Stimulated activated CD4-positive, alpha-beta T cell treated with anti-CD3 and anti-CD28 coated beads, Interleukin-1b, Interleukin-23, amount 100 ng/mL, for 1 hour (primary cell): ENCODE measurements at places on chromosomes 4 and X.

GRCh38 chr4:30769093-30769492 is 48.9 kb downstream of the PCDH7 start:
- DNase-seq = no peak

- DNase-seq = no peak
These were observed 133.6 kb upstream of the S100G start for GRCh38 chrX:16516232-16516876.

DNA sequence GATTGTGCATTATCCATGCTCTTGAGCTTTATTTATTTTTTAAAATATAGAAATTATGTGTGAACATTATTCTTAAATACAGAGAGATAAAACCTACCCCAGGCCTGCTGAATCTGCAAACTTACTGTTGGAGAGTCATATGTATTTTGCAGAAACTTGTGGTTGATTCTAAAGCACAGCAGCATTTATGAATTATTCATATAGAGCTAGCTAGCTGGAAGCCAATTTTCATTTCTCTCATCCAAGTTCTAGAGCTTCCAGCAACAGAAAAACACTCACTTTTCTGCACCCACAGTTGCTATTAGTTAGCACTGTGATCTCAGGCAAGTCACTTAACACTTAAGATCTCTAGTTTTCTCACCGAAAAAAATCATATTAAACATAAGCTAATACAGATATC is 479.5 kb upstream of the FAM47C start:
- DNase-seq = no peak

- no peak for DNase-seq
These were observed 55.1 kb downstream of the PDLIM5 start for GRCh38 chr4:94506822-94507221.

GRCh38 chr4:140052050-140052449 is 101.9 kb downstream of the MAML3 start:
- no peak for DNase-seq

DNA sequence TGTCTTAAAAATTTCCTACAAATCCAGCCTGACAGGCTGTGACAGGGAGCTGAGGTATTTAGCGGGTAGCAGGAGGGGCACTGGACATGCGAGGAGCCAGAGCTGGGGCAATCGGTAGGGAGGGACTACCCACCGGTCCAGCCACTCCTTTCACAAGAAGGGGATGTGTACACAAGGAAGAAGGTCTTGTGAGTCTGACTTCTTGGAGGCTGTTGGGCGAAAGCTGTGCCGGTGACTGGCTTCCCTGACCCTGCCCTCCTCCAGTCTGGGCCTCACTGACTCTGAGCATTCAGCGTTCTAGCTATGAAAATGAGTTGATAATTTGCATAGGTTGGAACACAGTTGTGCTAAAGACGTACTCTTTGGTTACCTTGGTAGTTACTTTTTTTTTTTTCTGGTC is 12.7 kb upstream of the CXCL8 start:
- no peak for DNase-seq

DNA sequence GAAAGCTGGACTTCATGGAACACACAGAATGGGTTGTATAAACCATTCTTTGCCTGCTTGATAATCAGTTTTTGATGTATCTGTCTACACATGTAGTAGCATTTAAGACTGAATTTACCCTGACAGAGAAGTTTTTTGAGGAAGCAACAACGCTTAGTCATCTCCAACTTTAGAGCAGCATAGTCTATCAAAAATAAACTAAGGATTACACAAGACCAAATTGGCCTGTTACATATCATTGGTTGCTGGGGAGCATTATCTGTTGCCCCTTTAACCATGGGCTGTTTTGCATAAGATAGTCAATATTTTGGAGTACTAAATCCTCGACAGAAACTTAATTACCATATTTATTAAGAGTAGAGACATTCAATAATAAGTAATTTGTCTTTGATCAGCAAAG is 347.4 kb downstream of the FAM47B start:
- no peak for DNase-seq

DNA sequence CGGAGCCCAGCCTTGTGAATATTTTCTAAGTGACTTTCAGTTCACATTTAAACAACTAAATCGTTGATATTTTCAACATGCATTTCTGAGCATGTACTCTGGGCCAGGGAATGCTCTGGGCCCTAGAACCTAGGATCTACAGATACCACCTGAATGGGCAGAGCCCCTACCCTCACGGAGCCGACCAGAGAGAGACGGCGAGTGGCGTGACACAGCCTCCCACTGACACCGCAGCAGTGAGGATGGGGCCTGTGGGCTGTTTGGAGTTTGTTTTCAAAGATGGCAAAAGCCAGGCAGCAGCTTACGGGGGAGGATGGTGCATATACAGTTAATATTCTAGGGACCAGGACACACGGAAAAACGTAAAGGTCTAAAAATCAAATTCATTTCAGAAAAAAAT is 17.7 kb downstream of the NELFA start:
- DNase-seq = no peak

DNA sequence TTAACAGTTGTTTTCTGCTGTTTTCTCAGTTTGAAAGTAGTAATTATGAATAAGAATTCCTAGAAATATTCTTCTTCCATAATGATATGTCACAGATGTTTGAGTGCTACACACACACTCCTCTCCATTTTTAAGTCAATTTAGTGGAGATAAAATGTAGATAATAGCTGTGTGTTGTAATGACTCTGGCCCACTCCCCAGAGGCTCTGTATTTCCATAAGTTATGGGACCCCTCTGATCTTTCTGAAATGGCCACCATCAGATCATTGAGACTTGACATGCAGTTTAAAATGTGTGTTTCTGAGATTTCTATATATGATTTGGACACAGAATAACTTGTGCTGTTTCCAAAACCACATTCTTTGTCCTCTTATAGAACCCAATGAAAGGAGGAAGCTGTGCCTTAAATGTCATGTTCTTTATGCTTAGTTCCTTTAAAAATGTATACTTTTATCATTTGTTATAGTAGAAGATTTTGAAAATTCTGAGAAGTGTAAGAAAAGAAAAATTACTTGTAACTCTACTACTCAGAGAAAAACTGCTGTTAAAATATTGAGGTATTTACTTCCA is 46.4 kb downstream of the GAB1 start:
- no peak for DNase-seq

- no peak for DNase-seq
These were observed 41.2 kb downstream of the LONRF3 start for GRCh38 chrX:119015407-119016237.

DNA sequence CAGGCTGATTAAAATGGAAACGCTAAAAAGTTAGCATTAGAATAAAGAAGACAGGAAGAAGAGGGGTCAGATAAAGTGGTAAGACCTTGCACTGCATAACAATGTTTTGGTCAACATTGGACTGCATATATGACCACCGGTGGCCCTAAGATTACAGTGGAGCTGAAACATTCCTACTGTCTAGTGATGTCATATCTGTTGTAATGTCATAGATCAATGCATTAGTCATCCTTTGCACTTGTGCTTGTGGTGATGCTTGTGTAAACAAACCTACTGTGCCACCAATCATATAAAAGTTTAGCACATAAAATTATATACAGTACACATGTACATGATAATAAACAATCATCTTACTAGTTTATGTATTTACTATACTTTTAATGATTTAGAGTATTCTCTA is 73.0 kb downstream of the TMEM165 start:
- no peak for DNase-seq

- DNase-seq = no peak
These were observed 8.6 kb downstream of the CD38 start for GRCh38 chr4:15786743-15787142.

GRCh38 chr4:6727943-6728250 is 11.9 kb downstream of the BLOC1S4 start:
- DNase-seq = no peak

DNA sequence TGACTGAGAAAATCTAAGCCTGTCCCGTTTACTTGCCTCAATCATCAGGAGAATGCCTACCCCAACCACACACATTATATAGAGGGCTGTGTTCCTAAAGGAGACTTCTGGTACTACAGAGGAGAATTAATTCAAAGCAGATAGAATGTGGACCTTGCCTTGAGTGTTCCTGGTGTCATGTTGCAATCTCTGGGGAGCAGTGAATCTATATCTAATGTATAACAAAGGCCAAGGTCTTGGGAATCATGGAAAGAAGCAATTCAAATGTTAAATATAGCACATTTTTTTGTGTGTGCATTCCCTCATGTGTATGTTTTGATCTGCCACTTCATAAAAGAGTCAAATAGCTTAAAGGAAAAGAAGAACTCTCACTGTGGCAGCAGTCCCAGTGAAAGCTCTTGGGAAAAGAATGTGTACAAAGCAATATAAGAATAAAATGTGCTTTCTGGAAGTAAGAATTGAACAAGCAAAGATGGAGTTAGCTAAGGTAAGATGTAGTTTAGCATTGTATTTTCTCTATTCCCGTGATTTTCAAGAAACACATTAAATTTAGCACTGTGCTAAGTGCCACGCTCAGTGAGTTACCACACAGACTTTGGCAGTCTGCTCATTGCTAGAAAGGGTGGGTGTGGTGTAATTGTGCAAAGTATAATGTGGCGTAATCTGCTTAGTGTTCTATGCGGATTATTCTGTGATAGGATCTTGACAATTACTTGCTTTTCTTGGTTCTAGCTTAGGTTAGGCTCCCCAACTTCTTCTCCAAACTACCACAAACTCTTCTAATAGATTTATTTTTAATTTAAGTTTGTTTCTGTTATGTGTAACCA is 13.7 kb downstream of the ADH6 start:
- no peak for DNase-seq

DNA sequence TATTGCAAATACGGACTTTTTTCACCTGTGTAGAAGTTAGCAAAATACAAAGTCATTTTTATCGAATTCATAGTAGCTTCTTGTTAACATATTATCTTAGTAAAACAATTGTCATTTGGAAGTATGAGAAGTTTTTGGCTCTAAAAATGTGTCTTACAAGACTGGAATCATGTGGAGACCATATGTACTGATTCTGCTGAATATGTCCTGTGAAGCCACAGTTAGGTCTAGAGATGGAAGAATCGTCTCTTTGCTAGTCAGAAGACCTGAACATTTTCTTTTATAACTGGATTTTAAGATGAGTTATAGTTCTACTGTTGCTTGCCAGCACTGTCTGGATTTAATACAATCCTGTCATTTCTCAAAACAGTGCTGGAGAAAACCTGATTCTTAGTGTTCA is 29.0 kb downstream of the TMEM165 start:
- no peak for DNase-seq

DNA sequence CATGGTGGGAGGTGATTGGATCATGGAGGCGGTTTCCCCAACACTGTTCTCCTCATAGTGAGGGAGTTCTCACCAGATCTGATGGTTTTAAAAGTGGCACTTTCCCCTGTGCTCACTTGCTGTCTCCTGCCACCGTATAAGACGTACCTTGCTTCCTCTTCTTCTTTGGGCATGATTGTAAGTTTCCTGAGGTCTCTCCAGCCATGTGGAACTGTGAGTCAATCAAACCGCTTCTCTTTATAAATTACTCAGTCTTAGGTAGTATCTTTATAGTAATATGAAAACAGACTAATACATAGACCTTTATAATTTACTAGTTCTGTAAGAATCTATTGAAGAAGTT is 82.5 kb upstream of the PITX2 start:
- DNase-seq = no peak

DNA sequence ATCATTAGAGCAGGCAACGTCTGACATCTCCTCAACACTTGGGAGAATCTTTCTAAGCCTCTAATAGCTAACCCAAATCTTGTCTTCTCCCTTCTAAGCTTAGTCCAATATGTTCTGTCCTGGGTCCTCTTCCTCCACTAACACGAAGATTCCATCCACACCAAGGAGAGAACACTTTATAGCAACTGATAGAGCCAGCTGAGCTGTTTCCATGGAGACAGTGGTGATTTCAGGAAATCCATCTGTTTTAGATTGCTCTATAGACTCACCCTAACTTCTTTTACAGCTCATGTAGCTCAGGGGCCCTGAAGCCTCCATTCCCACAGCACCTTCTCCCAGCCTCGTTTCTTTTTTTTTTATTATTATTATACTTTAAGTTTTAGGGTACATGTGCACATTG is 37.4 kb downstream of the SCD5 start:
- DNase-seq = no peak

GRCh38 chrX:134373736-134374135 is 86.2 kb upstream of the HPRT1 start:
- no peak for DNase-seq

DNA sequence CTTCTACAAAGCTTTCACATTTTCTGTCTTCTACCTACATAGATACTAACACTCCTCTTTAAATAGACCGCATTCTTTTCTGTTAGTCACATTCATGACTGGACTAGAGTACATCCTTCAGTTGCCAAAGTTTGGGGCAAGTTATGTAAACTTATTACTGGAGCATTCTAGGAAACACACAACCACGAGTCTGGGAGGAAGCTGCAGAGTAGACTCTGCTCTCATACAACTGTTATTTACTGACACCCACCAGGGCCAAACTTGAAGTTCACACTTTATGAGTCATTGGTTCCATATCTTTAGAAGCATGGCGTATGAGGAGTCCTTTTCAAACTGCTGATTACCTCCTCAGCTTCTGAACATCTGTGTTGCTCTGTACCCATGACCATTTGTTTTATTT is 87.0 kb downstream of the RNF150 start:
- DNase-seq = no peak

- DNase-seq = no peak
These were observed 68.3 kb upstream of the RBPJ start for GRCh38 chr4:26252349-26253025.

GRCh38 chr4:140819610-140820009 is 63.4 kb upstream of the TBC1D9 start:
- DNase-seq = no peak

GRCh38 chr4:77618383-77619241 is 13.0 kb downstream of the CXCL13 start:
- no peak for DNase-seq

DNA sequence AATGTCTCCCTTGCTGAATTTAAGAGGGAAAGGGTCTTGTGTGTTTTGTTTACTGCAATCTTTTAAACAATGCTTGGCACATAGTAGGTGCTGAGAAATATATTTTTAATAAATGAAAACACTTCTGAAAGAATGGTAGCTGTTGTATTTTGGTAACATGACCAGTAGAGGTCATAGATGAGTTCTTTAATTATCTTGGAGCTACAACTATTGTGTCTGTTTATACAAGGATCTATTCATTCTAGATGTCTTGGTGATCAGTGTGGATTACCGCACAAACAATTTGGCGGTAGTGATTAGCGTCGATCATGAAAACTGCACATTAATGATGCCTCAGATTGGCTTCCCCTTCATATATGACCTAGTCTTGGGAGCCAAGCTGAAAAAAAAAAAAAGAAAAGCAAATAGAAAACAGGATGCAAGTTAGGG is 21.4 kb upstream of the SCRG1 start:
- no peak for DNase-seq
